ENCODE measurements at places on chromosomes 1 and 21.

DNA sequence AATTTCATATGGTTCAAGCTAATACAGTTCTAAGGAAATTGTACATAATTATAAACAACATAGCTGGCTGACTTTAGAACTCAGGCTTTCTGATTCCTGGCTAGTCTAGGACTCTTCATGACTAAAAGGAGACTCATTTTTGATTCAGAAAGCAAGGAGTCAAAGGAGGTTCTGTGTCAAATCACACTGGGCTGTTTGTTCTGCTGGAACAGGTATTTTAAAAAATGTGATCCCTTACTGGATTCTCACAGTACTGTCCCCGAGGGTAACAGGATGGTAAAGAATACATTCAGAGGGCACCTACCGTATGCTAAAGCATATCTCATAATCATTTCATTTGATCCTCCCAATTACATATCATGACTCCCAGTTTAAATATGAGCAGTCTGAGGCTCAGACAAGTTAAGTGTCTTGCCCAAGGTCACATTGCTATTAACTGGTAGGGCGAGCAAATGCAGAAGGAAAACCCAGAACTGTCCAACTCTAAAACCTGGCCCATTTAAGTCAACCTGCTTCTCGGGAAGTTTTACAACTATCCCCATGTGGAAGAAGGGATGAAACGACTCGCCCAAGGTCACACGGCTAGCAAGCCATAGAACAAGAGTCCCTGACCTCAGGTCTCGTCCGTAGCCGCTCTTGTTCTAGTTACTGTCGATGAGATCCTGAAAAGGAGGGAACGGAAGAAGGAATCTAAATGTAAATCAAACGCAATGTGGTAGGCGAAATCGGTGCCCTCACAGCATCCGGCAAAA is 675 bp downstream of the MYSM1 start:
- DNase-seq, result no peak

- DNase-seq, result no peak
Observed at GRCh38 chr1:203505526-203506204, 11.7 kb downstream of the OPTC start.

DNA sequence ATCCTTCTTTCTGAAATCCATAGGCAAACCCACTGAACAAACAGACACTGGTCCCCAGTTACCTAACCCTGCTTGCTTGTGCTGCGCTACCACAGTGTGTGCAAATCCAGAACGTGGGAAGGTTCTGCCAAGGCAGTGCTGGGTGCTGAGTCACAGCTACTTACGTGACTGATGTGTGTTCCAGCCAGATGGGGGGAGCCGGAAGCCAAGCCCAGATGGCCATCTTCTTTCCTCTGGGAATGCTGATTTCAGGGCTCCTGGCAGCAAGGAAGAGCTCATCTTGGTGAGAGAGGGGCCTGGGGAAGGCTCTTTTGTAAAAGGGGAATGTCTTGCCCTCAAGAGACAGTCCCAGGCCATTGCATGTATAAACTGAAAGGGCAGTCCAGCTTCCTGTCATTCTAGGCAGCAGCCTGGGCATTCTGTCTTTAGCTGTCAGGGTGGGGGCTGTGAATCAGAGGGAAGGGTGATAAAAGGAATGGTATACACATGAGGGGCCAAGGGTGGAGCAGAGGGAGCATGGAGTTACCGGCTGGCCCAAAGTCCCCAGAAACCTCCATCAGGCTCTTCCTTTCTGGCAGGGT is 54.1 kb downstream of the CD46 start:
- peak; percentile 91 for DNase-seq

GRCh38 chr1:228752675-228753265 is 17.5 kb downstream of the RHOU start:
- DNase-seq, result no peak

DNA sequence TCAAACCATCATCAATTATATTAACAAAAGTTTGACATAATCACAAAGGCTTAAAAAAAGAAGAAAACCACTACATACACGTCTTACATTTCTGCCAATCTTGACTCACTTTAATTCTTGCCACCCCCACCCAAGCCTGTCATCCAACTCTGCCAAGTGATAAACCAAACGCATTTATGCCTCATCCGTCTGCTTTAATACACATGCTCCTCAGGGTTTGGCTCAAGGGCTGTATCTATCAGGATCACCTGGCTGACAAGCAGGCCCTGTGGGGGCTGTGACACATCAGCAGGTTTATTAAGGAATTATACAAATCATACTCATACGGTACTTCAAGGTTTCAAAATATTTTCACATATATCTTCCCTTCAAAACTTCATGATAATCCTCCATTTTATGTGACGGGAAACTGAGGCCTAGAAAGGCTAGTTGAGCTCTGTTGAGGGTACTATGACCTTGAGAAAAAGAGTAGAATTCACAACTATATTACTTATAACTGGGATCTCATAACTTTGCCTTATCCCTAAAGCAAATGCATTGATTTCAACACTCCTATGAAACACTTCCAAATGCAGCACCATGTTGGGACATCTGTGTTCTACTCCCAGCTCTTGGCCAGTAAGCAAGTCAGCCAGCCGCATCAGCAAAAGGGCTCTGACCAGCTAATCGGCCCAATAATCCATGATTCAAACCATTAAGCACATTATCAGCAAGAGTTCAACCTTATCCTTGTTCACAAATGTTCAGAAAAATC is 8.7 kb downstream of the SORT1 start:
- DNase-seq, result no peak

- DNase-seq, result no peak
Observed at GRCh38 chr1:184380468-184380867, 6.4 kb upstream of the C1orf21 start.

GRCh38 chr1:1250786-1251284 is 4.3 kb upstream of the C1QTNF12 start:
- DNase-seq, result peak; percentile 53

DNA sequence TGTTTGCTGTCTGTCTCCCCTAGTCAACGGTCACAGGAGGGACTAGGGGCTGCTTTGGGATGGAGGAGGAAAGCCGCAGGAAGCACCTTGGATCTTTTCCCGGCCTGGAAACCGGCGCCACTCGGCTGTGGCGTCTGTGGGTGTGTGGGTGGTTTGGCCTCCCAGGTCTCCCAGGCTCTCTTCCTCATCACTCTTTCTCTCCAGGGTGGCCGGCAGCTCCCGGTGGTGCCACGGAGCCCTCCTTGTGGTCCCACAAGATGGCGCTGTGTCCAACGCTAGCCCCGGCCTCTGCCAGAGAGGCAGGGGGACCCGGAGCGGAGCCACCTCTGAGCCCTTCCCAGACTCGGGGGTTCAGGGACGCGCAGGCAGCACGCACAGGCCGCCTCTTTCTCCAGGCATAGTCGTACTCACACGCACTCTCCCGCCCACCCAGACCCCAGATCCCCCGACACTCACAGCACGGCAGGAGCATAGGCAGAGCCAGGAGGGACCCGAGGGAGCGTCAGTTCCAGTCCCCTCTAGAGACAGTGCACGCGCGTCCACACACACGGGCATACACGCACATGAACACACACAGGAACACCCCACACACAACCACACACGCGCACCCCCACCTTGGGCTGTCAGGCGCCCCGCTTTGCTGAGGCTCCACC is 31.2 kb downstream of the CDCP2 start:
- peak; percentile 84 for DNase-seq

- DNase-seq, result no peak
Observed at GRCh38 chr1:176989754-176990153, 174.8 kb downstream of the ASTN1 start.

GRCh38 chr1:20729990-20730689 is 2.4 kb downstream of the SH2D5 start:
- DNase-seq, result no peak

GRCh38 chr1:21939650-21940374 is 2.7 kb upstream of the HSPG2 start:
- peak; percentile 93 for DNase-seq

GRCh38 chr1:26820784-26821269 is 5.7 kb upstream of the ZDHHC18 start:
- no peak for DNase-seq

DNA sequence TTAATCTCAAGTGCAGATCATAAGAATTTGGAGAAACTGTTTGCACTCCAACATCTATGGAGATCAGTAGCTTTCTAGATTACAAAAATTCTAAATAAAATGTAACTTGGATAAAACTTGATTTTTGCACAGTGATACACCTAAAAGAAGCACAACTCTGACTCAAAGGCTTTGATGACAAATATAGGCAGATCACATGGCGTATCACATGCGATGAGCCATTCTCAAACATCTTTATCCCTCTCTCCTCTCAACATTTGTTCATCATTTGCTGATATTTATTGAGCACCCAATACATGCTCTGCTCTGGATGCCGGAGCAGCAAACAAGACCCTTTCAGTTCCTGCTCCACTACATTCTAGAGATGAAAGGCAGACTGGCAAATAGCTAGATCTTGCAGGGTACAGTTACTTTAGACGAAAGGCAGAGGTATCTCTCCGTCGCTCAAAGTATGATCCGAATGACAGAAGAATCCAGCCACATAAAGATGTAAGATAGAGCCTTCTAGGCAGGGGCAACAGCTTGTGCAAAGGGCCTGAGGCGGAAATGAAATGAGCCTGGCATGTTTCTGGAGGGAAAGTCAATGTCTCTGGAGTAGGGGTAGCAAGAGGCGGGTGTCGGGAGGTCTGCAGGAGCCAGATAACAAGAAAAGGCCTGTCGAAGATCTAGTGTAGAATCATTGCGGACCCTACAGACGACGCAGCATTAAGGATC is 145.8 kb upstream of the ERRFI1 start:
- DNase-seq, result no peak

GRCh38 chr1:158095737-158096335 is 84.9 kb upstream of the CD1D start:
- peak; percentile 69 for DNase-seq

DNA sequence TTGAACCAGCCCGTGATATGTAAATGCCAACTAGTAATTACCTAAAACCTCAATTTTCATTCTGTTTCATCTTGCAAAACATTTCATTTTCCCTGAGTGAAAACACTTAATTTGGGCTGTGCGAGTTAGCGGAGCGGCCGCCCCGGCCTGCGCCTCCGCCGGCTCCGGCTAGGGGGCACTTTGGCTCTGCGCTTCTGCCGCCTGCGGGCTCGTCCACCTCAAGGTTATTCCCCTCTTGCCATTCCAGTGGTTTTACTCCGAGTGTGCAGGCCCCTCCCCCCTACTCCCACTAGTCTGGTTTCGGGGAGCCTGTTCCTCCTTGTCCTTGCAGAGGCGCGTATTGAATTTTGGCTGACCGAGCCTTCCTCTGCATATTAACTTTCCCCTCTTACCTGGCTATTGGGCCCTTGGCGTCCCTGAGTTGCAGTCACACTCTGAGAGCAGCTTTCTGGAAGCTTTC is 55.6 kb downstream of the PEX14 start:
- DNase-seq, result peak; percentile 38

- no peak for DNase-seq
Observed at GRCh38 chr1:110779636-110780035, 93.3 kb upstream of the CD53 start.

DNA sequence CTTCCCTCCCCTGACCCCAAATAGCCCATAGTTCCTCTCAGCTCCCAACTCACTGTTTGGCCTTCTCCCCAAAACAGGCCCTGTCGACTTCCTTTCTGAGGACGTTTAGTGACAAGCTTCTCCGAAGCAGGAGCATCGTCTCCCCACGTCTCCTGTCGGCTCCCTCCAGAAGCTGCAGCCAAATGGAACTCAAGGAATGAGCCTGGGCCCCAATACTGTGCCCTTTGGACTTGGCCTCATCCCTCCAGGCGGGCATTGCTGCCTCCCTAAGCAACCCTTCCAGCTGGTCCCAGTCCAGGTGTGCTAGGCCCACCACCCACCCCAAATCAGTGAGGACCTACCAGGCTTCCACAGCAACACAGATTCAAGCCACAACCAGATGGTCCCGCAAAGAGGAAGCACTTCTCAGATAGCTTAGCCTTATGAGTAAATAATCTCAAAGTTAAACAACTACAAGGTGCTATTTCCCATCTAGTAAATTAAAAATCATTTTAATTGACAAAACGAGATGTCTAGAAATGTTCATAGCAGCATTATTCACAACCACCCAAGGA is 33.0 kb downstream of the ACOT7 start:
- no peak for DNase-seq

GRCh38 chr1:63813829-63814277 is 40.0 kb downstream of the ROR1 start:
- DNase-seq, result no peak

DNA sequence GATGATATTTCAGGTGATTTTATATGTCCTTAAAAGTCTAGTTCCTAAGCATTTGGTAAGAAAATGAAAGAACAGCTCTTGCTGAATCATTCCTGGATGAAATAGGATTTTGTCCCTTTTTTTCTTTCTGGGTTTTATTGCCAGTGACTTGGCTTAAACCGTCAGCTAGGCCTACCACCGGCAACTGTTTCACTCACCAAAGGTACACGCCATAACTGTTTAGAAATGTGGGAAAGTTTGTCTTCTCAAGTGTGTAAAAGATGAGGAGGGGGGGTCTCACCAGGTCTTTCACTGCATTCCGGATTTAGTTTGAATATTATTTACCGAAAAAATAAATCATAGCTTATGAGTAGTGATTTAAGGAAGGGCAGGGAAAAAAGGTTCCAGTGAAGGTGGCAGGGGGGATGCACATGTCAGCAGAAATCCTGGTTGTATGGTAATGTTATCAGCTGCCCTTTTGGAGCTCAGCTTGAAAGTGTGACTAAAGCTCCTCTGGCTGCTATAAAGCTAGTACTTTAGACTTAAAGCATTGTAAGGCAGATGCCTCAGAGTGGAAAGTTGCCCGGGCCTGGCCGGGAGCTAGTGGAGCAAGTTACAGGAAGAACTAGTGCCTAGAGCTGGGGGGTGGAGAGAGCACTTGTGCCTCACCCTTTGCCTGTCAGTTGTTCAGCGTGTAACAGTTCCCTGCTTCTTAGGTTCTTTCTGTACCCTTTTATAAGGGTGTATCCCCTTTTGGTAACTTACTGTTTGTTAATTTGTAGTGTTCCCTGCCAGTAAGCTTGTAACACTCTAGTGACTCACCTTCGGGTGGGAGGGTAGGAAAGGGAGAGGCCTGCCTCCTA is 3.1 kb downstream of the ATP1A1 start:
- peak; percentile 85 for DNase-seq

DNA sequence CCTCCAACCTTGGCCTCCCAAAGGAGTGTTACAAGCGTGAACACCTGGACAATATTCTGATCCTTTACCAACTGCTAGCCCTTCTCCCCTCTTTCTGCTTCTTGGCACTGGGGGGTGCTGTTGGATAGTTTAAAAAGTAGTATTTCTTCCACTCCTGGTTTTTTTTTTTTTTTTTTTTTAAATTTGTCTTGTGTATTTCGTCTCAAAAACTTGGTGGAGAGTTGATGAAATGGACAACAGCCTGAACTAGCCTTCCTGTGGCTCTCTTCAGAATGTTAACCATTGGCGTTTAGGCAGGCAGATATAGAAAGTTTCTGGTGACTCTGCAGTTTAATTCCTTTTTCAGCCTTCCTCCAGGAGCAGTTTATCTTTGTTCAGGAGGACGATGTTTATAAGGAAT is 69.7 kb upstream of the USP24 start:
- DNase-seq, result peak; percentile 57

- DNase-seq, result no peak
Observed at GRCh38 chr1:156228501-156228900, 13.5 kb upstream of the BGLAP start.

GRCh38 chr1:19203440-19203839 is 6.6 kb downstream of the UBR4 start:
- no peak for DNase-seq

All from right cardiac atrium (tissue), 5 donors.